ENCODE measurements at places on chromosomes 7 and 10.

GRCh38 chr10:50033481-50033880, 34.3 kb upstream of the WASHC2A start:
- no peak for DNase-seq

DNA sequence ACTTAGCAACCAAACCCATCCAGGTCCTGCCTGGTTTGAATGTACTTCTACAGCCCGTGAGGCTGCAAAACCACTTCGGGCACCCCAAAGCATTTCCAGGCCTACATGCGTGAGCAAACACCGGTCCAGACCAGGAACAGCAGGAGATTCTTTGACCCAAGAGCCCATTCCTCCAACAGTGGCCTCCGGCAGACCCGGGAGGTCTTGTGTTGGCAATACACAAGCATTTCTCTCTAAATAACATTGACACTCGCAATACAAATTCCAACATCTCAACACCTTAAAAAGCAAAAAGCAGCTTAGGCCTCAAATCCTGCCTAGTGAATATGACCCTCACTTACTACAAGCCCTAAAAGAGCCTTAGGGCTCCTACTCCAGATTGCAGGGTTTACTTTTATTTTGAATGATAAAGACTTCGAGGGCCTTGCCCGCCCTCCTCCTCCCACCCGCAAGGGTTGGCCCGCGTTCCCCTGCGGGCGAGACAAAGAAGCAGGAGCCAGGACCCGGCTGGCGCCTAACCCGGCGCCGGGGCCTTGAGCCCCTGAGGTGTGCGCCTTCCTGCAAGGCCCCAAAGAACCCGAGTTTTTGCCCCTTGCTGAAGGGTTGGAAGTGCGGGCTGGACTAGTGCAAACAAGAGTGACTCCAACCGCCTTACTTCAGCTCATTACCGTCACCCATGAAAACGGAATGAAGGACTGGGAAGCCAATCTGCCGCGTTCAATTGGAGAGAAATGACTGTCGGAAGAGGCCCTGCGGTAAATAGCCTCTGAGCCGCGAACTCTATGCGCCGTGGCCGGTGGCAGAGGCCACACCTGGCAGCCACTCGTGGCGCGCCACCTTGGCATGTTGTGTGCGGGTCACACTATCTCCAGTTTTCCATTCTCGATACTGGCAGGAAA, 3.4 kb upstream of the DLX6 start:
- DNase-seq = no peak

DNA sequence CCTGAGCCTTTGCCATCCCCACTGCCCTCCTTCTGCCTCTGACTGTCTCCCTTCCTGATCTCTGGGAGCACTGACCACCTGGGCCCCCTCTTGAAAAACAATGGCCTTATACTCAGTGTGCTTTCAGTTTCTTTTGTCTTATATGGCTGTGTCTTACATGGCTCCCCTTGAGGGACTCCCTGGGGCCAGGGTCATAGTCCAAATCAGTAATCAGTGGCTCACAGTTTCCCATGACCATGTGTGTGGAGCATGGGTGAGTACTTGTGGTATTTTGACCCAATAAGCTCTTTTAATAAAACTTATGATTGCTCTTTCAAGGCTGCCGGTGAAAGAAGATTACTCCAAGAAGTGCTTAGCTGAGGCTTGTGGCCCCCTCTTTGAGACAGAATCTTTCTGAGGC, 62.4 kb upstream of the PCBD1 start:
- no peak for DNase-seq

GRCh38 chr10:84075226-84076046, 63.9 kb upstream of the GHITM start:
- no peak for DNase-seq

GRCh38 chr7:116518961-116519360, 5.9 kb upstream of the CAV1 start:
- DNase-seq = no peak

All from stimulated activated CD4-positive, alpha-beta T cell treated with anti-CD3 and anti-CD28 coated beads, Interleukin-4, amount 100 ng/mL, for 4 hours (primary cell).